GM23338 (cell line): ENCODE measurements at places on chromosomes 5 and 9. TPM values are rescaled to one million over a fixed set of nuclear protein-coding genes. Genes with fewer than 3 reads are reported as not detected.

DNA sequence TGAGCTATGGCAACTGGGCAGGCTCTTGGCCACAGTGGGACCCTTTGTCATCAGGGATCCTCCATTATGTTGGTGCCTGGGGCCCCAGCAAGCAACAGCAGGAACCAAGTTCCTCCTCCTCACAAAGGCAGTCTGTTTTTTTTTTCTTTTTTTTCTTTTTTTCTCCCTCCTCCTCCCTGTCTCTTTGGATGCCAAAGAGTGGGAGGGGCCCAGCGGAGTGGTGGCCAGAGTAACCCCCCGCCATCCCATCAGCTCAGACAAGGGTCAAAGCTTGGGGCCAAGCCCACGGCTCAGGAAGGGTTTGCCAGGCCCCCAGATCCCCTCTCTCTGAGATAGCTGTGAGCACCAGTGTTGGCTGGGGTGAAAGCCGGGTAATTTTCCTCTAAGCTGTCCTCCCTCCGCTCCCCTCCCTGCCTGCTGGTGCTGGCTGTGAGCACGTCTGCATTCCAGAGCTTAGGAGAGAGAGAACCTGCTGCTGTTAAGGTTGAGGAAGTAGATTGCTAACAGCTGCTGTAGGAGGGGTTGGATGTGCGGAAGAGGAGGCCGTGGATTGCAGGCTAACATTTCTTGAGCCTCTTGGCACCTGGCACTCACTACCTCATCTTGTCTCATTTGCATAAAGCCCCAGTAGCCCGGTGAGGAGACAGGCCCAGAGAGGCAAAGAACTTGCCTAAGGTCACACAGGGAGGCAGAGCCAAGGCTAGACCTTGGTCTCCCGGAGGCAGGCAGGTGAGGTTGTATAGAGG, 21.2 kb downstream of the GSN start:
- DNase-seq = peak; percentile 83
- H3K36me3 ChIP-seq = no peaks in the 10 kb centered on the region
- peaks cover 40% of the 10 kb centered on the region for H3K4me1 ChIP-seq

- no peak overlapping the region for H3K27ac ChIP-seq
- DNase-seq = no peak
- no peaks in the 10 kb centered on the region for H3K36me3 ChIP-seq
- H3K4me3 ChIP-seq = no peak overlapping the region
Observed at GRCh38 chr9:94909250-94909894, 182.9 kb downstream of the AOPEP start.

- H3K27me3 ChIP-seq = no peaks in the 10 kb centered on the region
- H3K36me3 ChIP-seq = no peaks in the 10 kb centered on the region
- H3K27ac ChIP-seq = no peak overlapping the region
- DNase-seq = no peak
- H3K4me1 ChIP-seq = no peaks in the 10 kb centered on the region
Observed at GRCh38 chr9:134395002-134395517, 68.8 kb downstream of the RXRA start.

GRCh38 chr9:99823681-99824377, 2.1 kb downstream of the NR4A3 start:
- peaks cover 88% of the 10 kb centered on the region for H3K27me3 ChIP-seq
- H3K4me3 ChIP-seq = peak overlapping the region; percentile 78
- DNase-seq = peak; percentile 50
- peaks cover 5% of the 10 kb centered on the region; the same call in 1 of the 2 replicates for H3K36me3 ChIP-seq
- no peak overlapping the region for H3K27ac ChIP-seq
- peaks cover 41% of the 10 kb centered on the region for H3K4me1 ChIP-seq

- H3K4me3 ChIP-seq = peak overlapping the region; percentile 55
- peaks cover 100% of the 10 kb centered on the region for H3K27me3 ChIP-seq
- no peak overlapping the region for H3K27ac ChIP-seq
Observed at GRCh38 chr5:77630114-77630680, 8.3 kb downstream of the OTP start.

- peaks cover 24% of the 10 kb centered on the region for H3K4me1 ChIP-seq
- no peak for DNase-seq
- H3K4me3 ChIP-seq = no peak overlapping the region
- no peak overlapping the region for H3K27ac ChIP-seq
Observed at GRCh38 chr5:167732499-167732898, 558.9 kb upstream of the WWC1 start.

- H3K27me3 ChIP-seq = peaks cover 13% of the 10 kb centered on the region
- peak overlapping the region; percentile 42; the same call in 1 of the 2 replicates for H3K27ac ChIP-seq
- no peaks in the 10 kb centered on the region for H3K36me3 ChIP-seq
- peak overlapping the region; percentile 73 for H3K4me3 ChIP-seq
- peaks cover 7% of the 10 kb centered on the region; the same call in 1 of the 2 replicates for H3K4me1 ChIP-seq
Observed at GRCh38 chr9:133238272-133238850, 29.3 kb upstream of the OBP2B start.

GRCh38 chr9:92656537-92656925, 13.4 kb downstream of the IPPK start:
- H3K36me3 ChIP-seq = no peaks in the 10 kb centered on the region
- DNase-seq = no peak
- H3K4me3 ChIP-seq = no peak overlapping the region
- H3K27ac ChIP-seq = no peak overlapping the region

- H3K4me1 ChIP-seq = no peaks in the 10 kb centered on the region
- H3K27me3 ChIP-seq = no peaks in the 10 kb centered on the region
Observed at GRCh38 chr9:28547527-28547926, 974.2 kb upstream of the C9orf72 start.

The RXRA gene
- polyA plus RNA-seq = 4.8 and 4.9 TPM in 2 replicates

The IL3 gene
- not detected in 2 replicates for polyA plus RNA-seq

The DDX4 gene
- polyA plus RNA-seq = not detected in 2 replicates

DNA sequence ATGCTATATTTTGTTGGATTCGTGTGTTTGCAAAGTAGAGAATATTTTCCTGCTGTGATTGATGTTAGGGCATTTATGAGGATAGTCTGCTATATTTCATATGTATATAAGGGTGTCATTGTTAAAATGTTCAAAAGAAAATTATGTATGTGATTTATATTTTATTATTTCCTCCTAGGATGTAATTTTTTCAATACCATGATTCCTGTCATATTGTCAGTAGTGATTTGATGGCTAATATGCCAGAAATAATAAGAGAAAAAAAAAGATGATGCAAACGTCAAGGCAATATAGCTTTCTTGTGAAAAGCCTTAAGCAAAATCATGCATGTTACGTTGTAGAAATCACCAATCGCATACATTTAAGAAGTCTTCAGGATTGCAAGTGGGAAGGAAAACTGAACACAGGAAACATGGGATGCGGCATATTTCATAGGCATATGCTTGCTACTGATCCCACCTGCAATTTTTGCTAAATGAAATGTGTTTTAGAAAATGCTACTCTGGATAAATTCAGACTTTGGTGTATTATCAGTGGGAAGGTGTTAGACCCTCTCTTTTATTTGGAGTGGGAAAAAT, 224.5 kb downstream of the MAST4 start:
- no peak for DNase-seq
- H3K4me1 ChIP-seq = no peaks in the 10 kb centered on the region
- no peaks in the 10 kb centered on the region for H3K27me3 ChIP-seq
- H3K27ac ChIP-seq = no peak overlapping the region

The RNF180 gene
- polyA plus RNA-seq = 1.4 and 2.0 TPM in 2 replicates

- H3K36me3 ChIP-seq = no peaks in the 10 kb centered on the region
- peaks cover 8% of the 10 kb centered on the region for H3K4me1 ChIP-seq
- H3K27ac ChIP-seq = no peak overlapping the region
- peak; percentile 6 for DNase-seq
Observed at GRCh38 chr9:83043597-83043996, 19.3 kb downstream of the RASEF start.

DNA sequence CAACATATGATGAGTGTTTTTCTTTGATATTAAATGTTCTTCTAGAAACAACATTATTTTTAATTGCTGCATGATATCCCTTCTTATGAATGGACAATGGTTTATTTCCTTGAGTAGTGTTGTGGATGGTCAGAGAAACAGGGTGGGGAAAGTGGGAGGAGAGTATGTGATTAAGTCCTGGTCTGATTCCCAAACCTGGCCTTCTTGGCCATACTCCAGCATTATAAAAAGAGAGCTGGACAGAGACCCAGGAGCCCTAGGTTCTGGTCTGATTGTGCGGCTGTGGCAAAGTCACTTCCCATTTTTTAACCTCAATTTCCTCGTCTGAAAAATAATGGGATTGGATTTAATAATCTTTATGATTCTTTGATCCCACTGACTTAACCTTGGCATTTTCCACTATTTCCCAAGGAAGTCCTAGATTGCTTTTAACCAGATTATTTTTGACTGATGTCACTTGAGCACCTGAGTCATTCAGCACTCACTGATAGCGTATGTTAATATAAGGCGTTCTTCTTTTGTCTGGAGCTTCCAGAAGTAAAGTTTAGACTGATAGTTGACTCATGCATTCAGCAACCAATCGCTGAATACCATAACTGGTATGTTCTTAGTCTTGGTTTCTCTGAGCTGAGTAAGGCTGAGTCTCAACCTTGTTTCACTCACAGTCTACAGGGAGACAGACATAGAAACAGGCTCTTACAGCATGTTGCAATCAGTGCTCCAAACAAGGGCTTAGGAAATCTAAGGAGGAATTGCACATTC, 26.2 kb downstream of the OSMR start:
- no peaks in the 10 kb centered on the region for H3K36me3 ChIP-seq
- no peak for DNase-seq
- H3K4me1 ChIP-seq = peaks cover 12% of the 10 kb centered on the region
- H3K27ac ChIP-seq = no peak overlapping the region
- H3K27me3 ChIP-seq = no peaks in the 10 kb centered on the region

The FCHO2 gene
- 6.4 and 10.1 TPM in 2 replicates for polyA plus RNA-seq

The PRXL2C gene
- polyA plus RNA-seq = 6.6 and 7.9 TPM in 2 replicates

GRCh38 chr9:72997387-72997995, 44.6 kb upstream of the ALDH1A1 start:
- H3K4me1 ChIP-seq = peaks cover 3% of the 10 kb centered on the region; the same call in 1 of the 2 replicates
- no peaks in the 10 kb centered on the region for H3K27me3 ChIP-seq
- H3K27ac ChIP-seq = no peak overlapping the region
- no peak for DNase-seq
- no peak overlapping the region for H3K4me3 ChIP-seq

DNA sequence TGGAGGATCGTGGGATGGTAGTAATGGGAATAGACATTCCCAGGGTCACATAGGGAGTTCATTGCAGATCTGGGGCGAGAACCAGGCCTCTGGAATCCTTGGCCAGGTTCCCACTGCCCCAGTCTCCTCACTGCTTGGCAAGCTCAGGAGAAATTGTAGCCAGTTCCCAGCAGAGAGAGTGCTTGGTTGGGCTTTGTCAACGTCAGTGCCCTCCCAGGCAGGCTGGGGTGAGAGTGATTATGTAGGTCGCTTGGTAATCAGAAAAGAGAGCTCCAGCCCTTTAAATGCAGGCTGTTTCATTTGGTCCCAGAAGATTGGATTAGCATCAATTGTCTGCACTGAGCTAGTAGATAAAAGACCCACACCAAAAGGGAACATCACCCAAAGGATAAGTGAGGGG, 51.8 kb upstream of the GALNT10 start:
- DNase-seq = no peak
- H3K4me3 ChIP-seq = no peak overlapping the region
- H3K27ac ChIP-seq = no peak overlapping the region

DNA sequence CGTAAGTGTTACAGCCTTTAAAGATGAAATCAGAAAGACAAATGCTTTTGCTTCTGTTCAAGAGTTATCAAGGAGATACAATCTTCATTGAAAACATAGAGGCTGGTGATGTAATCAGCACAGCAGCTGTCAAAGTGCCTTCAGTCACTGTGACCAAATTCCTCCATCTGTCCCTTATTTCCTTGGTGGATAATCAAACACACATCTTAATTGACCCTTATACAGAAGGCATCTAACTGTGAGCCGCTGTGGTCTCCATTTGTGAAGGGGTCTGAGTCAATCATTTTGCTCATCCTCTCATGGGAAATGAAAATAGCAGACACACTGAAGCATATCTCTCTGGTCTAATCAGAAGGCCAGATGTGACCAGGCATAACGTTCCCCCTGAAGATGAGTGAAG, 130.1 kb upstream of the TLR4 start:
- no peak for DNase-seq
- H3K4me3 ChIP-seq = no peak overlapping the region
- H3K36me3 ChIP-seq = no peaks in the 10 kb centered on the region
- H3K27me3 ChIP-seq = no peaks in the 10 kb centered on the region

DNA sequence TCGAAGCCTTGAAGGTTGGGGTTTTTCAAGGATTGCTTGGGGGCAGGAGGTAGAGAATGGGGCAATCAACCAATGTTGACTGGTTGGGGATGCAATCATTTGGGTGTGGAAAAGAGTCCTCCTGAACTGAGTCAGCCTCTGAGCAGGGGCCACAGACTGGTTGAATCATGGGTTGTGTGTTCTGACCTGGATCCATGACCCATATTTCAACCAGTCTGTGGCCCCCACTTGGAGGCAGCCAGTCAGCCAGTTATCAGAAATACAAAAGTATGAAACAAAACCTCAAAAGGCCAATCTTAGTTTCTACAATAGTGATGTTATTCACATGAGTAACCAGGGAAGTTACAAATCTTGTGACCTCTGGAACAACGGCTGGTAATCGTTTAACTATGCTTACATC, 81.4 kb upstream of the RANBP6 start:
- H3K27me3 ChIP-seq = no peaks in the 10 kb centered on the region
- H3K36me3 ChIP-seq = no peaks in the 10 kb centered on the region
- no peak overlapping the region for H3K27ac ChIP-seq
- H3K4me1 ChIP-seq = no peaks in the 10 kb centered on the region
- no peak for DNase-seq
- no peak overlapping the region for H3K4me3 ChIP-seq
